Germinal center (tissue), 1 donor: ENCODE measurements at places on chromosomes 12 and 14.

GRCh38 chr14:92616178-92616577, 102.6 kb downstream of the RIN3 start:
- DNase-seq, result no peak

GRCh38 chr12:71656740-71657139, 6.9 kb downstream of the ZFC3H1 start:
- DNase-seq, result no peak

DNA sequence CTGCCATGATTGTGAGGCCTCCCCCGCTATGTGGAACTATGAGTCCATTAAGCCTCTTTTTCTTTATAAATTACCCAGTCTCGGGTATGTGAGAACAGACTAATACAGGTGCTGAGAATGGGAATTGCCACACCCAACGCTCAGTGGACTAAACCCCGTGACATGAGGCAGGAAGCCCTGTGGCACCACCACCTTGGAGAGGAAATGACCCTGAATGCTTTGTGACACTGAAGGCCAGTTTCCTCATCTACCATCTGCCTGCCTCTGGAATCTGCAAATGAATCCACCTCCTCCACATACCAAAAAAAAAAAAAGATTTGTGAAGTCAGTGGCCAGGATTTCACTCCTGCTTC, 41.6 kb downstream of the NT5DC3 start:
- no peak for DNase-seq

GRCh38 chr12:116684891-116685290, 53.0 kb downstream of the SPRING1 start:
- DNase-seq, result no peak

DNA sequence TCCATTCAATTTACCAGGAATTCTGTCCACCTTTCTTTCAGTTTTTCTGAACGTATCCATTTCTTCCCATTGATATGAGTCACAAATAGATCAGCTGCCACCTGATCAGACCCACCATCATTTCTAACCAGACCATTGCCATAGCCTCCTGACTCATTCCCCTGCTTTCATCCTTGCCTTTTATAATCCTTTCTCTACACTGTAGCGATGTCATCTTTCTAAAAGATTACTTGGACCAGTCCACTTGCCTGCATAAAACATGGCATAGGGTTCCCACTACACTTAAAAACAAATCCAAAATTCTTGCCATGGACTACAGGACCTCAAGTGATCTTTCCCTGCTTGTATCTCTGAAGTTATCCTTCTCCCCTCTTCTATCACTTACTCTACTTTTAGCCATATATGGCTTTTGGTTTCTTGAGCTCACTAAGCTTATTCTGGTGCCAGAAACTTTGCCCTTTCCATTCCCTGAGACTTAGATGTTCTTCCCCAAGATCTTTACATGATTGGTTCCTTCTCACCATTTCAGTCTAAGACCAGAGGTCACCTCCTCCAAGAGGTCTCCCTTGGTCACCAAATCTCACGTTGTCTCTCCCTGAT, 149.5 kb upstream of the KRR1 start:
- no peak for DNase-seq

GRCh38 chr12:11856971-11857370, 207.5 kb downstream of the ETV6 start:
- DNase-seq, result no peak

- DNase-seq, result no peak
Measured at GRCh38 chr12:94001691-94002090, 146.7 kb upstream of the PLXNC1 start.

DNA sequence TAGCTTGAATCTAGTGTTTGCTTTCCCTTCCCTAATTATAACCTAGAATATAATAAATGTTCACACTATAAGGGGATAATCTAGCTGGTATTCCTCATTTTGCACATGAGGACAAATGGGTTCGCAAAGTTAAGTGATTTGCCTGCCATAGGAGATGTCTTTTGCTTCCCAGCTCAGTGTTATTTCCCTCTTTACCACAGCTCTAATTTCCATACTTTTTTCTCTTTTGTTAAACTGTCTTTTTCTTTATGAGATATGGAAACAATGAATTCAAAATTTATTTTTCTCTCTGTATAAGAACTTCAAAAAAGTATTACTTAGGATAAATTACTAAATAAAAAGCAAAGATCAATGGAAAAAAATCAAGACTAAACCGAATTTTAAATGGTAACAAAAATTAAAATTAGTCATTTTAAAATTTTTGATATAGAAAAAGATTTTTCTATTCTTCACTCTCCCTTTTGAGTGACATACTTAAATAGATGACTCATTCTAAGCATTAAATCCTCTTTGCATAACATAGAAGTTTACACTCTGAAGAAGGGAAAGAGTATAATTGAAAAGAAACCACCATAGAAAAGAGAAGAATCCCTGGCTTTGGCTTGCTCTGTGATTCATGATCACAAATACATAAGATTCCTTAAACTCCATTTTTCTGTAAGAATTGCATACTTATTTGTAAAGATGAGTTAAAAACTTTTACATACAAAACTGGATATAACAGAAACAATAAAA, 97.3 kb downstream of the INSM2 start:
- no peak for DNase-seq

DNA sequence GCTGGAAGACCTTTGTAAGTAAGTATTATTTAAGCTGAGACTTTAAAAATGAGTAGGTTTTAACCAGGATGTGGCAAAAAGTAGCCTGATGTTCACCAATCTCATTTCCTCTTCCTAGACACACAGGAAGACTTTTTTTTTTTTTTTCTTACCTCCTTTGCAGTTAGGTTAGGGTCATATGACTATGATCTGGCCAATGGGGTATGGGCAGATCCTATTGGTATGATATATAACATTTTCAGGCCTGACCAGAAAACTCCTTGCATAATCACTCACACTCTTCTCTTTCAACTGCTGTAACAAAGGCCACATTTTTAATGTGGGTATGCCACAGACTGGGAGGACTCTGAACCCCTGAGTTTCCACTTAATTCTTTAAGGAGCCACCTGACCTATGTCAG, 2.7 kb upstream of the RPS6KA5 start:
- peak; percentile 12 for DNase-seq
